ENCODE measurements at places on chromosomes 2 and 18. TPM values are rescaled to one million over a fixed set of nuclear protein-coding genes. Genes with fewer than 3 reads are reported as not detected.

PID1 gene
- 109 TPM for total RNA-seq

SLC38A11 gene
- 0.85 TPM for total RNA-seq

TNFAIP6 gene
- total RNA-seq = 12.0 TPM

GRCh38 chr2:75405000-75405399 lies 155.7 kb downstream of the EVA1A start:
- no peak for DNase-seq

DNA sequence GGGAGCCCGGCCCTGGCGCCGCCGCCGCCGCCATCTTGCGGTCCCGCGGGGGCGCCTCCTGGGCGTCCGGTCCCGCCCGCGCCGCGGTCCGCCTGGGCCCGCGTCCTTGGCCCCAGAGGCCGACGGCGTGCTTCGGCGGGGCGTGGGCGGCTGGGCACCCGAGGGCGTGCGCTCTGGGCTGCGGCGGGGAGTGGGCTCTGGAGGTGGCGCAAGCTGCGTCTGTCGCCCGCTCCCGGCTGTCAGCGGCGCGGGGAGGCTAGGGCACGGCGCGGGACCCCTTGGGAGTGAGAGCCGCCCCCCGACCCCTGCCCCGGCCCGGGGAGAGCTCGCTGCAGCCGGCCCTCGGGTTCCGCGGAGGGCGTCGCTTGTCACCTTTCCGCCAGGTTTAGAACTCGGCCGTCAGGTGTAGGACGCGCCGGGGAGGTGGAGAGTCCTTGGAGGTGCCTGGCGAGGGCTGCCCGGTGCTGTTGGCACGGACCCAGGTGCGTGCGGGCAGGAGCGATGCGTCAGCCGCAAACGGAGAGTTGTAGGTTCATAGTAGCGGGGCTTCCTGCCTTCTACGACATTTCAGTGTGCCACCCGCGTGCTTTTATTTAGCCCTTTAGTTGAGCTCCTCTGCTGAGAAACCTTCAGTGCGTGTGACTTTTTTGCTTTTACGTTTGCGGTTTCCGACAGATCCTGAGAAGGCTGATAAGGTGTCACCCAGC lies 921 bp downstream of the VAPA start:
- DNase-seq = peak; percentile 49

DNA sequence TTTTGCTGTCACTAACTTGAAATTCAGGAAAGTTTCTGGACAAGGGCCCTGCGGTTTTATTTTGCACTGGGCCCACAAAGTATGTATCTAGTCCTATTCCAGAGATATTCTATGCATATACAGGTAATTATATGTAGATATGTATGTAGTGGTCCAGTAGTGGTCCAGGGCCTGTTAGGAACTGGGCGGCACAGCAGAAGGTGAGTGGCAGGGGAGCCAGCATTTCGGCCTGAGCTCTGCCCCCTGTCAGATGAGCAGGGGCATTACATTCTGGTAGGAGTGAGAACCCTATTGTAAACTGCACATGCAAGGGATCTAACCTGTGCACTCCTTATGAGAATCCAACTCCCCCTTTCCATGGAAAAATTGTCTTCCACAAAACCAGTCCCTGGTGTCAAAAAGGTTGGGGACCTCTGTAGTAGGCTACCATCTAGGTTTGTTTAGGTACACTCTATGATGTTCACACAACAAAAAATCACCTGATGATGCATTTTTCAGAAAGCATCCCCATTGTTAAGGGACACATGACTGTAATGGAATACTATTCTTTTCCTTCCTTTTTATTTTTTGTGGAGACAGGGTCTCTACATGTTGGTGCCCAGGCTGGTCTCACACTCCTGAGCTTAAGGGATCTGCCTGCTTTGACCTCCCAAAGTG lies 2.8 kb upstream of the PPP4R3B start:
- DNase-seq = no peak

- DNase-seq = no peak
Measured at GRCh38 chr2:37637985-37638384, 33.5 kb downstream of the CDC42EP3 start.

GRCh38 chr2:15367715-15368114 lies 193.4 kb downstream of the NBAS start:
- no peak for DNase-seq
